GM12878 (cell line): ENCODE measurements at places on chromosomes 12 and 14. TPM values are rescaled to one million over a fixed set of nuclear protein-coding genes. Genes with fewer than 3 reads are reported as not detected.

The DENR gene
- total RNA-seq, result 52.0 and 54.3 TPM in 2 replicates

The PTPRB gene
- total RNA-seq, result 0.10 and 0.37 TPM in 2 replicates

The NUDT14 gene
- total RNA-seq, result 5.4 and 6.4 TPM in 2 replicates

The MUCL1 gene
- not detected in 2 replicates for total RNA-seq

The INSM2 gene
- total RNA-seq, result not detected in 2 replicates

The RNASE2 gene
- not detected in 2 replicates for total RNA-seq

The BCL2L14 gene
- total RNA-seq, result 0.85 and 2.2 TPM in 2 replicates

The RASSF3 gene
- total RNA-seq, result 59.4 and 62.4 TPM in 2 replicates

The TROAP gene
- 48.8 and 58.2 TPM in 2 replicates for total RNA-seq
